ENCODE measurements at places on chromosomes 2 and 18. TPM values are rescaled to one million over a fixed set of nuclear protein-coding genes. Genes with fewer than 3 reads are reported as not detected.

Gene PROM2
- polyA plus RNA-seq: 0.39 TPM

Gene NEU4
- not detected for polyA plus RNA-seq

Gene CPLX4
- polyA plus RNA-seq: not detected

Gene SLC8A1
- polyA plus RNA-seq: 0.19 TPM

Gene OBSL1
- polyA plus RNA-seq: 20.7 TPM

Gene SLC30A3
- polyA plus RNA-seq: 79.9 TPM

Gene GAL3ST2
- polyA plus RNA-seq: not detected

Gene WBP1
- 241 TPM for polyA plus RNA-seq

Gene NETO1
- not detected for polyA plus RNA-seq

Gene KIAA2012
- polyA plus RNA-seq: not detected

All from endothelial cell of umbilical vein (primary cell).